ENCODE measurements at places on chromosomes 2 and 18. TPM values are rescaled to one million over a fixed set of nuclear protein-coding genes. Genes with fewer than 3 reads are reported as not detected.

DNA sequence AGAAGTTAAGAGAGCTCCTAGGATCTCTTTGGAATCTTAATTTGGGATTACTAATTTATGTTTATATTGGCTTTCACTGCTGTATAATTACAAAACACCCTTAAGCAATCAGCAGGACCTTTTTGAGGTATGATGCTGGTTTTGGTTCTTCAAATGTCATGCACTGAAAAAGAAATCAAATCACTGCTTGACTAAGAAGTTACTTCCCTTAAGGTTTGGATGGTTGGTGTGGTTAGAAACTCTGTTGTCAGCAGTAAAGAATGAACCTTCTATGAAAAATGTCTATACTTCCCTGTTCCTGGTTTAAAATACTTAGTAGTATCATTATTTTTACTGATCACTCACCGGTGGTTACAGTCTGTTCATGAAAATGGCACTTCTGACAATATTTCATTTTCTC, 5.5 kb downstream of the COLEC12 start:
- no peak for DNase-seq

DNA sequence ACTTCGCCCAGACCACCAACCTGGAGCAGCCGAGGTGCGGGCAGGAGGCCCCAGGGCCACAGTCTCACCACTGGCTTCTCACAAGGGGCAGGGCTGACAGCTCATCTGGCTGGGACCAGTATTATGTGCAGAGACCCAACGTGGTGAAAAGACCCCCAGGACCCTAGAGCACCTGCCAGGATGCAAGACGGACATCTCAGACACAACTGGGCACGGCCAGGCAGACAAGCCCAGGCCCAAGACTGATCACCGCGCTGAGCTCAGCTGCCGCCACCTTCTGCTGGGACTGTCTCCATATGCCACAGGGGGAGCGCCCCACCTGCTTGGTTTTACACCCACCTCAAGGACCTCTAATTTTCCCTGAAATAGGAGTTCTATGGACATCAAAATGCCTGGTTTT, 23.2 kb downstream of the HDAC4 start:
- DNase-seq = no peak

DNA sequence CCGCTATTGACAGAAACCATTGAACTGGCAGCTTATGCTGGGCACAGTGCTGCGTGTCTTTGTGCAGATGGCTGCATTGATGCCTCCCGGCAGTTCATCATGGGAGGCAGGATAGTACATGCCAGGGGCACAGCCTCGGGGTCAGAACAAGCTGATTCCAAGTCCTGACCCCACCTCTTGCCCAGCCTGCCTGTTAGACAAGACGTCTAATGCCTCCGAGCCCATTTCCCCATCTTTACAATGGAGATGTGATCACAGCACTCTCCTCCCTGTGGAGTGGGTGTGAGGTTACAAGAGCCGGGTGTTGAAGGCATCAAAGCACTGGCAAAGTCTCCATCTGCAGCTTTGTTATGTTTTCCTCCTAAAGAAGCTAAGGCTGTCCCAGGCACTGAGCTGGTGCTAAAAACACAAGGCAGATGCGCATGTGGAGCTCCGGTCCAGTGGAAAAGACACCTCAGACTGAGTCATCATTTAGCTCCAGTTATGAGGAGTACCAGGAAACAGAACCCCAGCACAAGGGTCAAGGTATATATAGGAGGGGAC, 125.7 kb upstream of the EPAS1 start:
- DNase-seq = no peak

- DNase-seq = no peak
These were observed 117.9 kb downstream of the ETAA1 start for GRCh38 chr2:67515056-67515455.

The MC4R gene
- not detected for total RNA-seq

The DUSP2 gene
- 0.50 TPM for total RNA-seq

The STON1 gene
- total RNA-seq = 1.9 TPM

The CIB4 gene
- total RNA-seq = not detected

All from A673 (cell line).